CD8-positive, alpha-beta T cell (primary cell): ENCODE measurements at places on chromosomes 6 and 20. TPM values are rescaled to one million over a fixed set of nuclear protein-coding genes. Genes with fewer than 3 reads are reported as not detected.

GRCh38 chr6:142421285-142422117 is 119.7 kb downstream of the ADGRG6 start:
- DNase-seq = no peak

- no peak for DNase-seq
Measured at GRCh38 chr20:51259455-51259854, 236.5 kb upstream of the KCNG1 start.

DNA sequence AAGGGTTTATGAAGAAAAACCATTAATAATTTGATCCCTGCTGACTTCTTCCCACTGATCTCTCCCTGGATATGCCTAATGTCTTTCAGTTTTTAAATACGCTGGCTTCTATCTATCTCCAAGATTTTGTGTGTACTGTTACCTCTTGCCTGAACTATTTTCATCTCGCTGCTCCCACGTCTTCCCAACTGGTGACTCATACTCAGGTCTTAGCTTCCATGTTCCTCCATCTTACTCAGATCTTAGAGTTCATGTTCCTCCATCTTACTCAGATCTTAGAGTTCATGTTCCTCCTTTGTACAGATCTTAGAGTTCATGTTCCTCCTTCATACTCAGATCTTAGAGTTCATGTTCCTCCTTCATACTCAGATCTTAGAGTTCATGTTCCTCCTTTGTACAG is 21.6 kb downstream of the GPR6 start:
- DNase-seq = no peak

- no peak for DNase-seq
Measured at GRCh38 chr6:159304641-159305040, 135.4 kb downstream of the FNDC1 start.

GRCh38 chr6:88538130-88538706 is 372.1 kb upstream of the CNR1 start:
- no peak for DNase-seq

GRCh38 chr6:107546691-107547450 is 57.0 kb downstream of the SOBP start:
- no peak for DNase-seq

DNA sequence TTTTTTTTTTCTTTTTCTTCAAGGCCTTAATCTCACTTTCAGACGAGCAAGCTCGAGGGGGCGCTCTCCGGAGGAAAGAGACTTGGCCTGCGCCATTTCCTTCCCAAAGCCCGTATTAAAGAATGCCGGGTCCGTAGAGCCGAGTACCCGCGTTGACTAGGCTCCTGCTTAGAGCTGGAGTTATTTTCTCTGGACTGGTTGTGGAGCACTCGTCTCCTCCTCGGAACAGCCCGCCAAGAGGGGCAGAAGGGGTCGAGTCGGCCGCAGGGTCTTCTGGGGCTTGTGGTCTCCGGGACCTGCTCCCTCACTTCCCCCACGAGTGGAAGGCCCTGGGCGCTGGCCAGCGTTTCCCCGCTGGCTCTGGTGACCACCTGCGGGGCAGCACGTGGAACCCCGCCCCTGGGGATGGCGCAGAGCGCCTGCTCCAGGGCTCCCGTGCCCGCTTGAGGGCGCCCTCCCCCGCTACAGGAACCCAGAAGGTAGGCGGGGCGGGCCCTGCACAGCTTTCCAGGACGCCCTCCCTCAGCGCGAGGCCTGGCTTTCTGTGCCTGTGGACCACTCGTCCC is 2.7 kb upstream of the MEI4 start:
- peak; percentile 5 for DNase-seq

The MAFB gene
- total RNA-seq = 0.62 TPM

The PAK5 gene
- total RNA-seq = not detected

The SLC22A2 gene
- total RNA-seq = not detected

The TRIM10 gene
- total RNA-seq = not detected

The OGFR gene
- total RNA-seq = 47.8 TPM

The OTOR gene
- total RNA-seq = not detected

The CLPSL1 gene
- not detected for total RNA-seq

The SPEF1 gene
- not detected for total RNA-seq
